ENCODE measurements at places on chromosomes 13 and 19. TPM values are rescaled to one million over a fixed set of nuclear protein-coding genes. Genes with fewer than 3 reads are reported as not detected.

AMER2 gene
- not detected for total RNA-seq

DENND1C gene
- 0.10 TPM for total RNA-seq

PDE4C gene
- total RNA-seq: not detected

SMIM17 gene
- not detected for total RNA-seq

IGLON5 gene
- not detected for total RNA-seq

ZNF208 gene
- total RNA-seq: 1.4 TPM

KCTD4 gene
- 0.14 TPM for total RNA-seq

RASL11A gene
- 2.0 TPM for total RNA-seq

AMH gene
- total RNA-seq: 0.39 TPM

ICAM4 gene
- 0.71 TPM for total RNA-seq

ZNF99 gene
- not detected for total RNA-seq
